Activated CD8-positive, alpha-beta memory T cell treated with anti-CD3 and anti-CD28 coated beads for 4 hours (primary cell): ENCODE measurements at places on chromosomes 12 and 14.

GRCh38 chr12:52947738-52948423 lies 1.0 kb upstream of the KRT18 start:
- DNase-seq = no peak

DNA sequence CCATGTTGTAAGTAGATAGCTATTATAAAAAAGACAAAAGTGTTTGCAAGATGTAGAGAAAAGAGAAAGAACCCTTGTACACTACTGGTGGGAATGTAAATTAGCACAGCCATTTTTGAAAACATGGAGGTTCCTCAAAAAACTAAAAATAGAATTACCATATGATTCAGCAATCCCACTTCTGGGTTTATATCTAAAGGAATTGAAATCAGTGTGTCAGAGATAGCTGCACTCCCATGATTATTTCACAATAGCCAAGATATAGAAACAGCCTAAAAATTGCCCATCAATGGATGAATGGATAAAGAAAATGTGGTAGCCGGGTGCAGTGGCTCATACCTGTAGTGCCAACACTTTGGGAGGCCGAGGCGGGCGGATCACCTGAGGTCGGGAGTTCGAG lies 9.2 kb downstream of the PSMC6 start:
- no peak for DNase-seq

- DNase-seq = no peak
Observed at GRCh38 chr12:120761519-120761934, 35.9 kb downstream of the ACADS start.

DNA sequence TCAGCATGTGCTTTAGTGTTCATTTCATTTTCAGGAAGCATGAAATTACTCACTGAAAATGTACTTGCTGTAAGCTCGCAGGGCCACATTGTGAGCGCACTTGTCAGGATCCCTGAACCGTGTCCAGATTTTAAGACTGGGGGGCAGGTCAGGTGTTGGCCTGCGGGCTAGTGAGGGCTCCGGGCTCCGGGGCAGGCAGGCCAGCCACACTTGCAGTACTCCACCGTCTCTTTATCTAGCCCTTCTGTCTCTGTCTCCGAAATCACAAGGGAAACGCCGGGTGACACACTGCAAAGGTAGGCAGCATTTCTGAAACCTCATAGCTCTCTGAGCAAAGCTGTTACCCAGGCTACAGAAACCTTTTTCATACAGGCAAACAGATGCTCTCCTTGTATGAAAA lies 98.7 kb downstream of the EML1 start:
- DNase-seq = no peak

DNA sequence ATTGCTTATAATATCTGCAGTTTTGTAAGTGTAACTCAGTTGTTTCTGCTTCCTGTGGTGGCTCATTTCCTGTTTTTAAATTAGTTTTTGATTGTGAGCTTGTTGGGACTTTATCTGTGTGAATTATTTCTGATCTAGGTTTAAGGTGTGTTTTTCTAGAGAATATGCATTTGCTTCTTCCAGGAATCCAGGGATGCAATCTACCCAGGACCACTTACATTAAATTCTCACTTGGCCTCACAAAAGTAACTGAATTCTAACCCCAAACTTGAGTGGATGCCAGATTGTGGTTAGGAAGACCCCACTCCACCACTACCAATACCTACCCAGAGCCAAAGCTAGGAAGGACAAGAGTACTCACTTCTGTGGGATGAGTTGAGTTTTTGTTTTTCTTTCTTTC lies 11.9 kb downstream of the STYX start:
- DNase-seq = no peak

DNA sequence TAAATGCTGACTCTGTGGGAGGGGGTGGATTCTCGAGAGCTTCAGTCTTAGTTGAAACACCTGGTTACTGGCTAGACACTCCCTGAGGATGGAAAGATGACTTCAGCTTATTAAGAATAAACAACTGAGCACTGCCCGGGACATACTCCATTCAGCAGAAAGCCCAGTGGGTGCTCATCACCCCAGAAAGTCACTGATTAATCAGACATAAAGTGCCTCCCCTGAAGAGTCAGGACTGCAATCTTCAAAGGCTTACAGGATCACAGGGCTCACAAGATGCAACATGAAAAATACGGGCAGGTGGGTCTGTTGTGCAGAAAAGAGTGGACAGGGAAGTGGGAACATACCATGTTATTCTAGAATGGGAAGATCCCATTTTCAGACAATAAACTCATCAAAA lies 207.0 kb downstream of the CALM1 start:
- no peak for DNase-seq

- no peak for DNase-seq
Observed at GRCh38 chr12:125243811-125244210, 178.6 kb downstream of the AACS start.
